ENCODE measurements at places on chromosomes 7 and 10.

- DNase-seq: no peak
Observed at GRCh38 chr7:116399819-116400218, 99.7 kb upstream of the CAV2 start.

GRCh38 chr7:131722371-131722770 lies 165.9 kb upstream of the PODXL start:
- no peak for DNase-seq

DNA sequence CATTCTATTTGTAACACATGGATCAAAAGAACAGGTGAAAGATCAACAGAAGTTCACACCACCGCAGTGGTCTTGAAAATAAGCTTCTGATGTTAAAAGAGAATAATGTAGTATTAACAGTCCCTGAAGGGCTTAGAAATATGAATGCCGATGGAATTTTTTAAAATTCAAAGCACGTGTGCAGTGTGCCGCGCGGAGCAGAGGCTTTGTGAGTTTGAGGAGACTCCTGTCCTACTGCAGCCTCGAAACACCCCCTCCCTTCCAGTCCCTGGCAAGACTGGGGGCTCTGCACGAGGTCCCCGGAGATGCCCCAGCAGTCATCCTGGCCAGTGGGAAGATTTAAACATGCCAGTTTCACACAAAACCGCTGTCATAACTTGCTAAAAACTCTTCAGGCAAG lies 196.6 kb downstream of the DIP2C start:
- DNase-seq: no peak

GRCh38 chr10:72260239-72260975 lies 13.3 kb upstream of the DDIT4 start:
- peak; percentile 85 for DNase-seq

DNA sequence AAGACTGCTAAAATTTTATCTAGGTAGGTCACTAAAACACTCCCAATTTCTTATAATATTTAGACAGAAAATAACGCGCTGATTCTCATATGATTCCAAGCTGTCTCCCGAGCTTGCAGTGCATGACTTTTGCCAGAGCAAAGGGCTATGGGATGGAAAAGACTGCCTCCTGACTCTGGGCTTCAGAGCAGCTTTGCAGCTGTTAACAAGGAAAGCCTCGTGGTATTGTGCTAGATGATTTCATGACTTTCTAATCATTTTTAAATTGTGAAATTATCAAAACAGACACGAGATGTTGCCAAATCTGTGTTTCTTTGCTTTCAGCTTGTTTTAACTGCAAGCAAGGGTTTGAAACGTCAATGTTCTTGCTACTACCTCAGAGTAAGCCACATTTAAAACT lies 238.3 kb downstream of the AGMO start:
- no peak for DNase-seq

Data from natural killer cell (primary cell).